Body of pancreas (tissue), 4 donors: ENCODE measurements at places on chromosomes 7 and 10. TPM values are rescaled to one million over a fixed set of nuclear protein-coding genes. Genes with fewer than 3 reads are reported as not detected.

Gene FAM241B
- total RNA-seq, result 0.66 TPM

Gene NUTM2E
- total RNA-seq, result 1.6 TPM

Gene HSPA12A
- total RNA-seq, result 8.3 TPM

Gene HEPACAM2
- 2.1 TPM for total RNA-seq

Gene CYP3A4
- total RNA-seq, result 0.99 TPM

Gene CPXM2
- 8.2 TPM for total RNA-seq

Gene MYPN
- 2.3 TPM for total RNA-seq

DNA sequence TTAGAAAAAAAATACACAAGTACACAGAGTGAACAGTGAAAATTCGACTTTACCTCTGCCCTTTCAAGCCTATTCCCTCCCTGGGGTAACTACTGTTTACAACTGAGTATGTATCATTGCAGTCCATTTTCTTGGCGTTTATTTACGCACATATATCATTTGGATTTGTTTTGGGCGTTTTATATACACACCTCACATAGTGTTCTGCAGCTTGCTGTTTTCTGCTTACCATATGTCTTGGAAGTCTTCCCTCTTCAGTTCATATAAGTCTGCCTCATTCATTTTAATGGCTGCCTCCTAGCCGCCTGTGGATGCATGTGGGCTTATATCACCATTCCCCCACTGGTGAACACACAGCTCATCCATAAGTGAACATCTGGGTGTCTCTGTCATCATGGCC lies 41.6 kb upstream of the COL13A1 start:
- no peak for DNase-seq

- peak; percentile 13 for DNase-seq
Measured at GRCh38 chr7:84218681-84219080, 24.1 kb upstream of the SEMA3A start.

DNA sequence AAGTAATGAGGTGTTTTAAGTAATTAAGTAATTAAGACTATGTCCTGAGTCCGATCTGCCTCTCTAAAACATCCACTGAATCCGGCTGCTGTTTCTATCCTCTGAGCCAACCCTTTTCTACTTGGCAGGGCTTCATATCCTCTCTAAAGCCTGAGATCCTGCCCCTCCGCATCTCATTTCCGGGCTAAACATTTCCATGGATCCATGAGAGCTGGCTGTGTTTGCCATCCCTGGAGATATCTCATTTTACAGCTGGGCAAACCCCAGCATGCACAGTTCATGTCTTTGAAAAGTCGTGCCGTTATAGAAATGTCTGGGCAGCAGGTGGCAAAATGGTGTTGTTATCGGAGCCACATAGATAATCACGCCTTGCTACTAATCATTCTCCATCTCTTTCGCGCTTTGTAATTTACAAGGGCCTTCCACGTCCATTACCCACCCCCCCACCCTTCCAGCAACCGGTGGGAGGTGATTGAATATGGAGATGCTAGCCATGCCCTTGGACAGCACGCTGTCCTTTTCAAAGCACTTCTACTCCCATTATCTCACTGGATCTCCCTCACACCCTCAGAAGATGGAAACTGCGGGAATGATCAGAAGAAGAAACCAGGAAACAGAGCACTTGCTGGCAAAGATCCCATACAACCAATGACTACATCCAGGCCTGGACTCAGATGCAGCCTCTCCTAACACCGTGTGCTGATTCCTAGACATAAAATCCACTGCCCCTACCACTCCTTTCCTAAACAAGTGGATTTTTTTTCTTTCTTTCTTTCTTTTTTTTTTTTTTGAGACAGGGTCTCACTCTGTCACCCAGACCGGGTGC lies 1189.2 kb downstream of the TYW1 start:
- DNase-seq, result no peak

GRCh38 chr10:62794306-62794705 lies 10.2 kb upstream of the ADO start:
- no peak for DNase-seq

DNA sequence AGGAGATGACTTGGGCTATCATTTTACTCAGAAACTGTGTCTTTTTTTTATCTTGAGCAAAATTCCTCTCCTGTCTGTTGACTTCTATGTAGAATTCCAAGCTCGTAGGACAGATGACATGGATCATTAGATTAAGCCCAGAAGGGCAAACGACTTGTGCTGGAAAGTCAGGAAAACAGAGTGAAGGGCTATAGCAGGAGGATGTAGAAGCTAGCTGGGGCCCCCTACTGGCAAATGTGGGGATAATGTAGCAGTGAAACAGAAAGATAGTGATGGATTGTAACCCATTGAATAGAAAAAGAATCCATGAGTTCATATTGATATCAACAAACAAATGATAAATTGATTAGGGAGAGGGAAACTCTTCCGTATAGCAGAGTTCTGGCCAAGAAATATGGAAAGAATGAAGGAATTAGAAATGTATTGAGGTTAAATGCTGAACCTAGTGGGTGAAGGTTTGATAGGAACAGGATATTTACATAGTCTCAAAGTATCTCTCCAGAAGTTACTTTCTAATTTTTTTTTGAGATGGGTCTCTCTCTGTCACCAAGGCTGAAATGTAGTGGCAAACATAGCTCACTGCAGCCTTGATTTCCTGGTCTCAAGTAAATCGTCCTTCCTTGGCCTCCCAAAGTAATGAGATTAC lies 103.6 kb downstream of the LYZL1 start:
- DNase-seq, result peak; percentile 48

DNA sequence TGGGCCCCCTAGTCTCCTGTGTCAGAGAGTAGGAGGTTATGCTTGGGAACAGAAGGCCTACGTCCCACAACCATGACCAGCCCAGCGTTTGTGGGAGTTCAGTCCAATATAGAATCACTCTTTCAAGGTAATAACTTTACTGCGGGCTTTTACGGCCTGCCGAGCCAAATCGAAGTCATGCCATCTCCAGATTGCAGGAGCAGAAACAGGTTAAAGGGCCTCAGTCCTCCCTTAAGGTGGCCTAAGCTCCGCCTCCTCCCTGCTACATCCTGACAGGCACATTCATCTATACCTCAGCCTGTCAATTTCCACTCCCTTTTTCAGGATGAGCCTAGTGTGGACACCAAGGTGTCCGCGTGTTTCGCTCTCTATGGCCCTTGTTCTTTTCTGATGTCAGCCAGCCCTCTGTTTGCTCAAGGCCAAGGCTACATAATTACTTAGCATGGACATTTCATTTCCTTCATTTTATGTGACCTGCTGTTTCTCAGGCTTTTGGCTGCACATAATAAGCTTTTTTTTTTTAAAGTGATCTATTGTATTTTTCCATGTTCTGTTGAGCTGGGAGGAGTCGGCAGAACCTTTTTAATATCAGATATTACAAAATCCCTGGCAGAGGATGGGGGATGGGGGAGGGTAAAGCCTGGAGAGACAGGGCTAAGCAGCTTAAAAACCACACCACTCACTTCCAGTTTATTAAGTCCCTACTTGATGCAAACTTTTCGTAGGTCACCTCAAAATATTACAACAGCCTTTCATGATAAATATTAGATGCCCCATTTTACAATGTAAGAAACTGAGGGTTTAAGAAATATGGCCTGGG lies 84.6 kb downstream of the CACNB2 start:
- no peak for DNase-seq

DNA sequence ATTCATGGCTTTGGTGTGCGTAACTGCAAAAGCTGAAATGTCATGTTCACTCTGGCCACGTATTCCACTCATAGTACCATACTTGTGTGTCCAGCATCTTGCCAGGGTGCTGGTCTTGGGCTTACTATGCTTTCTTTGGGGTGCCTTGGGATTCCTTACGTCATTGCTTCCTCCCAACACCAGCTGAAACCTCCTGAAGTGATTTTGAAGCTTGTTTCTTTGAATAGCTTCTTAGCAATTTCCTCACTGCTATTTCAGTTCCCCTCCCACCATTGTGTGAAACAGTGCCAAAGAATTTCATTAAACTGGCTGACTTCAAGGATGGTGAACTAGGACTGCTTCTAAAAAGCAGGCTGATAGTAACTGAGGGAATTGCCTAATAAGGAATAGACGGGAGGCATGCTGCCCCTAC lies 36.9 kb downstream of the ENTPD1 start:
- DNase-seq, result no peak

DNA sequence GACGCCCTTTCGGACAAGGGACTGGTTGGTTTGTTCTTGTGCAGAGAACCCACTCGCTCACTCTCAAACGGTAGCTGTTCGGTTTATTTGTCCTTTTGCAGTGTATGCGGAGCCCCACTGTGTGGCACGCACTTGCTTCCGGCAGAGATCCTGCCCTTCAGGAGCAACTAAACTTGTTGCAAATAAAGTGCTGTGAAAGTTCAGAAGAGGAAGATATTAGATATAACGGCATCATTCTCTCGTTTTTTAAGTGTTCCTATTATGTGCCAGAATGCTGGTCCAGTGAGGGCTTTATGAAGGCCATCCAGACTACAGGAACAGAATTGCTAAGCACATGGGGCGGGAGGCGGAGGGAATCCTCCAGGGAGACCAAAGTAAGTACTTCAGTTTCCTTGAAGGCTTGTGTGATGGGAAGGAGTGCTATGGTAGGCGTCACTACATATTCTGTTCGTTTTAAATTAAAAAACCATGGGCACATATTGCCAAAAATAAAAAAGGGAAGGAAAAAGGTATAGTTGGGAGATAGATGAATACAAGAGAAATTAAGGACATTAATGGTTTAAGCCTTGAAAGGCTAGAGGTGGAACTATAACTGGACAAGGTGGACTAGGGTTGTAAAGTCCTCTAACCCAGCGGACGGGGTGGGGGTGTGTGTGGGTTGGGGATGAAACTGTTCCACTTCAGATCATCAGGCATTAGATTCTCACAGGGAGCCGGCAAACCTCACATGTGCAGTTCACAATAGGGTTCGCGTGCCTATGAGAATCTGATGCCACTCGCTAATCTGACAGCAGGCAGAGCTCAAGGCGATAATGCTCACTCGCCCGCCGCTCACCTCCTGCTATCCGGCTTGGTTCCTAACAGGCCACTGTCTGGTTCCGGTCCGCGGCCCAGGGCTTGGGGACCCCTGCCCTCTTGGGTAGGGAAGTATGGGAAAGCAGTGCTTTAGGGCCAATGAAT lies 704 bp upstream of the ERLIN1 start:
- peak; percentile 29 for DNase-seq

DNA sequence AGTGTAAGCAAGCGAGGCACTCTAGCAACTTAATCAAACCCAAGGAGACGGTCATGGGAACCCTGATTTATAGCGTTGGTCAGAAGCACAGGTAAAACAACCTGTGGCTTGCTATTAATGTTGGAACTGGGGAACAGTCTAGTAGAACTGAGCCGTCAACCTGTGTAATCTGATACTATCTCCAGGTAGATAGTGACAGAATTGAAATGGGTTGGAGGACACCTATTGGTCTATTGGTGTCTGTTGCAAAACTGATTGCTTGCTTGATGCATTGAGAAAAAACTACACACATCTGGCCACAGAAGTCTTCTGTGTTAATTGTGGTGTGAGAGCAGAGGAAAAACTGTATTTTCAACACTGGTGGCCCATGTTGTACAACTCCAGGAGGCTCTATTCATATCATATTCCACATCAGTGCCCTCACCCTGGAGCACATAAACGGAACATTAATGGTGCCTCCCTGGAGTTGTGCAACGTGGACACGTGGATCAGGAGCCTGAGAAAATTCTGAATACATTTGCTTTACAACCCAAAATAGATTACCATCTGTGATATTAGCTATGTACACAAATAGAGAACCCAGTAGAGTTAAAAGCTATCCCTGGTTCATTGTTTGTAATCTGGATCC lies 112.2 kb downstream of the MYO3A start:
- peak; percentile 42 for DNase-seq

DNA sequence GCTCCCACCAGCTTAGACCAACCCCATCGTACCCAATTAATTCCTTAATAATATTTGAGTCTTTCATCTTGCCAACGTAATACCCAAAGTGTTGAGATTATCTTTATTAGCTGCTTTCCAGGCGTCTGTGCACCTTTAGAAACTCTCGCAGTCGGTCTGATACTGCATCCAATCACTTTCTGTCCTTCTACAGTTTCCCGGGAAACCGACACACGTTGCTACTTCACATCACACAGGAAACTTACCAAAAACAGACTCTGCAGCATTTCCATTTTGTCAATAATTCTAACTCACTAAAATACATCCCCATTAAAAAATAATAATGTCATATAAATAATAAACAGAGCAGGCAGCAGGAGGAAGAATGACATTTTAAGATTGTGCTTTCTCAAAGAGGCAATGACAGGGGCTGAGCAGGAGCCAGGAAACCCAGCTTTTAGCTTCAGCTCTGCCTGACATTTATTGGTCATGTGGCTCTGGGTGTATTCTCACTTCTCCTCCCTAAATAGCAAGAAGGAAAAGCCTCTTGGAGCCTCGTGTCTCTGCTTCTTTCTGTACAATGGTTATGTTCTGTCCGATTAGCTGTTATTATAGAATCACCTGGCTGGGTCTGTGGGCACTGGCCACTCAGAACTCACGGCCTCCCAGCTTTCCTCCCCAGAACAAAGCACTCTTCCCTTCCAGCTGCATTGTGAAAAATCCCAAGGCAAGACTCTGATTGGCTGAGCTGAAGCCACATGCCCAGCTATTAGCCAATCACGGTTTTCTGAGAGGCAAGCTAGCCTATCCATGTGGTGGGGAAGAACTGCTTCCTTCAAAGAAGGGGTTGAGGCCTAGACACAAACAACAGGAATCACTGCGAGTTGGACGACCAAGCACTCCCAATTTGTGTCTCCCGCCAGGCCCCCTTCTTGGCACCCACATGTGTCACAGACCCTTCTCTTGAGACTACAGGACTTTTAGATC lies 424.7 kb upstream of the FOXK1 start:
- DNase-seq, result no peak

DNA sequence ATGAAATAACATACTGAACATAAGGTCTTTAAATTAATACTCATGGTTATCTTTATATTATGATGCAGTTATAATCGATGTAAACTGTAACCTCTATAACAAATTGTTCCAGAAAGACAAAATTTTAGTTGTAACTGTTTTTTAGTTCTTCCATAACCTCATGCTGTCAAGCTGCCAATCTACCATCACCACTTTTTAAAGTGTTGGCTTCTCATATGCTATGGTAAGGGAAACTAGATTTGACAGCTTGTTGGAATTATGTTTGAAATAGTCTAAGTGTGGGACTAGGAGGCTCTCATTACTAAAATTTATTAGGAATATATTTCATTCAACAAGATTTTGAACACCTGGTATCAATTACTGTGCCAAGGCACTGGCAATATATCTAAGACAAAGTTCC lies 105.4 kb downstream of the NRBF2 start:
- no peak for DNase-seq

DNA sequence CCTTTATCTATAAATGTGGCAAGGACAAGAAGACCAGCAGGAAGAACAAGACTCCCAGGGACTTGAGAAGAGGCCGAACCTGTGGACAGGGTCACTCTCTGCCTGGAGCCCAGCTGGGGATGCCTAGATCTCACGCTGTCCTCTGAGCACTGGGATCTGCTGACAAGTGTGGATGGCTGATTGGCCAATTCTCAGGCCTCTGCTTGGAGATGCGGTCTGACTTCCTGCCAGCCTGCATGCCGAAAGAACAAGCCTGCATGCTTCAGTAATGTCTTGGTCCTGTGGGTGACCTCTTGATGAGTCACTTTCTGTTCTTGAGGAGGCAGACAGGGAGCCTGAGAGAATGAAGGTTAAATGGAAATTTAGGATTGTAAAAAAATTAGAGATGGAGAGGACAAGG lies 84.7 kb downstream of the TMEM178B start:
- peak; percentile 60 for DNase-seq

- peak; percentile 38 for DNase-seq
Measured at GRCh38 chr7:48111596-48111995, 22.5 kb downstream of the UPP1 start.

- no peak for DNase-seq
Measured at GRCh38 chr7:155256081-155256760, 41.5 kb upstream of the INSIG1 start.
